ENCODE measurements at places on chromosomes 1 and 21.

DNA sequence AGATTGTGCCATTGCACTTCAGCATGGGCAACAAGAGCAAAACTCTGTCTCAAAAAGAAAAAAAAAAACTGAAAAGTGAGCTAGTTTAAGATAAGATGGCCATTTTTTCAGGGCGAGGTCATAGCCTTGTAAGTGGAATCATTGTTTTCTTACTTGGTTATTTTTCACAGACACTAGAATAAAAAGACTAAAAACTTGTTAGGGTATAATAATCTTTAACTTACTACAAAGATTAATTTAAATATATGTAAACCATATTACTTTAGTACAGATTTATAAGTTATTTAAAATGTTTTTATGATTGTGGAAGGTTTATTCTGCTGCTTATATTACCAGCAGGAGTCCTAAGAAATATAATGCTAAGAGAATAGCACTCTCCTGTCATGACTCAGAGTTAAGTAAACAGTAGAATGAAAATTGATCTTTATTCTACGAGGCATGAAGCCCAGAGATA, 23.5 kb downstream of the ANGPTL1 start:
- DNase-seq, result no peak

GRCh38 chr1:204896787-204897469, 26.3 kb downstream of the NFASC start:
- no peak for DNase-seq

- no peak for DNase-seq
Measured at GRCh38 chr1:104706631-104707147, 957.0 kb downstream of the AMY1C start.

GRCh38 chr1:53947172-53947907, 1.2 kb downstream of the LRRC42 start:
- DNase-seq, result no peak

DNA sequence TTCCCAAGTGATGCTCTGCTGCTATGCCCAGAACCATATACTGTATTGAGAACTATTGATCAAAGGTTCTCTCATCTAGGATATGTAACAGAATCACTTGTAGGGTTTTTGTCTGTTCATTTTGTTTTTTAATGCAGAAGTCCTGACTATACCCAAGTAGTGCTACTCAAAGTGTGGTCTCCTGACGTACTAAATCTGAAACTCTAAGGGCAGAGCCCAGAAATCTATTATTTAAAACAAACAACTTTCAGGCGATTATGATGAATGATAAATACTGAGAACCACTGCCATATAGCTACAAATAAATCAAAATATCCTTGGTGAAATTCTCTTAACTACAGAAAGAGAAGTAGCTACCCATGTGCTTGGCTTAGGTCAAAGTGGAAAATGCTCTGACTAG, 10.1 kb downstream of the ZZZ3 start:
- no peak for DNase-seq

GRCh38 chr21:22192766-22193165, 1194.6 kb downstream of the NCAM2 start:
- no peak for DNase-seq

GRCh38 chr1:151916726-151917370, 7.5 kb upstream of the THEM4 start:
- no peak for DNase-seq
